ENCODE measurements at places on chromosomes 3 and 15.
A peak's percentile ranks its signal among the peaks of the same experiment; 100 is the strongest.

DNA sequence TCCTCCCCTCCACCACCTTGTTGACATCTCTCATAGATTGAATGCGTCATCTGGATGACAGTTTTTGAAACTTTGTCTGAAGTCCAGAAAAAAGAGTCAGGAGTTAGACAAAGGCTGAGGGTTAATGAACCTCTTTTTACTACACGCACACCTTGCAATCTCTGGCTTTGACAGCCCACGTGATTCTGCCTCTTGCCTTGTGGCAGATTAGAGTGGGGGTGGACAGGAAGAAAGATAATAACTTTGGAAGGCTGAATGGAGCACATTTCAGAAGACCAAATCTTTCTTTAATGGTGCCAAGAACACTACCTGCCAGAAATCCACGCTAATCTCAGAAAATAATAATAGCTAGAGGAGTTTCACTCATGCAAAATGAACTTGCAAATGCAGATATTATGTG, 327.9 kb upstream of the TRIM42 start:
- no peak for DNase-seq

- DNase-seq: no peak
These were observed 2.7 kb downstream of the SST start for GRCh38 chr3:187667526-187667925.

DNA sequence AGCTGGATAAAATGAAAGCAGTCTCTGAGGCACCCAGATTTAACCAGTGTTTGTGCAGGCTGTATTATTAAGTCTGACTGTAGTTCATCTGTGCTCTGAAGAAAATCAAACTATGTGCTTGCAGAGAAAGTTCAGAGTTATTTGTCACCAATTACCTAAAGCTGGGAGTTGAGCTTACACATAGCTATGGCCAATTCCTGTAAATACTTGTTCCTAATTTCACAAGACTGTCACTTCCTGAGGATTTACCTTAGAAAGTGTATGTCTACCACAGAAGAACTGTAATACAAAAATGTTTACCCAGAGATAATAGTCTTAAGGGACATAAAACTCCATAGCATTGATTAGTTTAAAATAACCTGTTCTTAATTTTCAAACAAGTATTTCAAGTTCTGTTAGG, 628.4 kb upstream of the TGFBR2 start:
- DNase-seq: no peak

DNA sequence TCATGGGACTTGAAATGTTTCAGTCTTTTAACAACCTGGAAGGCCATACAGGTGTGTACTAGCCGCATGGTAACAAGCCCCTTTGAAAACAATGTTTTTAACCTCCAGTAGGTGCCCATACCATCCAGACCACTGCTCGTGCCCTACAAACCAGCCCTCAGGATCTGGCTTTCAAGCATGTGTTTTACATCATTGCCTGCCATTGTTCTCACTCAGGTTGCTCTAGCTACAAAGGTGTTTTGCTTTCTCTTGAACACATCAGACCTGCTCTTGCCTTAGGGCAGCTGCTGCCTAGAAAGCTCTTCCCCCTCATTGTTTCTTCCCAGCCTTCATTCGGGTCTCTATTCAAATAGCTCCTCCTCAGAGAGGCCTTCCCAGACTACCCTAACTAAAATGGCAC, 32.3 kb upstream of the MAP3K13 start:
- DNase-seq: no peak

- DNase-seq: no peak
These were observed 336.2 kb upstream of the TPM1 start for GRCh38 chr15:62706317-62706716.

DNA sequence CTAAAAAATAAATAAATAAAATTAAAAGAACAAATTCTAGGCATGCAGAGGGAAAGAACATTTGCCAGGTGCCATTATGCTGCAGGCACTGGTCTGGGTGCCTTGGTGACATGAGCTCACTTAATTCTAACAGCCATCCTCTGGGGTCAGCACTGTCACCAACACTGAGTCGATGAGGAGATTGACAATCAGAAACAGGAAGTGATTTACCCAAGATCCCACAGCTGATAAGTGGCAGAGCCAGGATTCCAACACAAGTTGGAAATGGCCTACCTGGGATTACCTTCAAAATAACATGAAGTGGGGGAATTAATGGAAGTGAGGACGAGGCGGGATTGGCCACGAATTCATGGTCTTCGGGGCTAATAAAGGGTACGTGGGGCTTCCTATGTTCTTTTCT, 3.6 kb downstream of the PLIN1 start:
- DNase-seq: no peak

DNA sequence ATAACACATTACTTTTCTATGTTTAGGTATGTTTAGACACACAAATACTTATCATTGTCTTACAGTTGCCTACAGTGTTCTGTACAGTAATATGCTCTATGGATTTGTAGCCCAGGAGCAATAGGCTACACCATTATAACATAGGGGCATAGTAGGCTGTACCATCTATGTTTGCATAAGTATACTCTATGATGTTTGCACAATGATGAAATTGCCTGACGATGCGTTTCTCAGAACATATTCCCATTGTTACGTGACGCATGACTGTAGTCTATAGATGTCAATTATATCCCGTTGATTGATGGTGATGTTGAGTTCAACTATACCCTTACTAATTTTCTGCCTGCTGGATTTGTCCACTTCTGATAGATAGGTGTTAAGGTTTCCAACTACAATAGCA, 139.4 kb upstream of the PFN2 start:
- DNase-seq: no peak

GRCh38 chr3:179186426-179186825, 38.3 kb downstream of the PIK3CA start:
- no peak for DNase-seq

DNA sequence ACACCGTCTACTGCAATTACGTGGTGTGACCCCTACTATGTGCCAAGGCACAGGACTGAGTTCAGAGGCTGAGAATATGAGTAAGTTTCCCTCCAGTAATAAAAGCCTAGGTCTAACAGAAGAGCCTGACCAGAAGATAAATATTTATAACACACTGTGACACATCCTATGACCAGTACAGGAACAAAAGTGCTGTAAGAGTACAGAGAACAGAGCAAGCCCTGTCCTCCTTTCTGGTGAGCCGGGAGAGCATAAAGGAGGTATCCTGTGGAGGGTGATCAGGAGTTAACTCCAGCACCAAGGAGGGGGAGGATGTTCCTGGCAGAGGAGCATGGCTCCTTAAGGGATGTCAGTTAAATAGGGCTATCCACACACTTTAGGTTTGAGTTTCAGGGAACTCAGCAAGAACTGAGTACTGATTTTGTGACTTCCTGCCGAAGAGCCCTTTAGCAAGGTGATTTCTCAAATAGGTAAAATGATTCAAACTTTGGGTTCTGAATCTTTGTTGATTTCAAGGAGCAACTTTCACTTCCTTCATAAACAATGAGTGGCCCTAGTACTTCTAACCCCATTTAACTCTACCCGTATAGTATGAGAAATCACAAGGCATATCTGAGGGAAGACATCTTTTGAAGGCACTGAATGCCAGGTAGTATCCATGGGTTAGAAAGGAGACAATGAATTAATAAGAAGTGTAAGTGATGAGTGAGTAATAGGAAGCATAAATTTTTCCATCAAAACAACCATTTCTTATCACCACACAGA, 198.0 kb downstream of the THRB start:
- DNase-seq: no peak

DNA sequence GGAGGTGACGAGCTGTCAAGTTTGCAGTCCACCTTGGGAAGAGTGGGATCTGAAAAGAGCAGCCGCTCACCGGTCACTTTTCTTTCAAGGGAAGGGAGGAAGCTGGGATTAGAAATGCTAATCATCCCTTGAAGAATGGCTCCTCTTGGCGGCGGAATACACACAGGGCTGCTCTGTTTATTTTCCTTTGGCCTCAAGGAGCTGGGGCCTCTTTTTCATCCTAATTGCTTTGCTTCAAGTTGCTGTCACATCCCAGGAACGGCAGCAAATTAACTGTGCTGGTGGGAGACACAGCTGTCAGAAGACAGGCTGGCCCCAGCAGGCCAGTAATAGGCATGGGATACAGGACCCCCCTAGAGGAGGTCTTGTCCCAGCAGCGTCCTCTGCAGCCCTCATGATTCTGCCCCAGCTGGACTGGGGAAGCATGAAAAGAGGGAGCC, 6.7 kb downstream of the KBTBD13 start:
- DNase-seq: no peak

DNA sequence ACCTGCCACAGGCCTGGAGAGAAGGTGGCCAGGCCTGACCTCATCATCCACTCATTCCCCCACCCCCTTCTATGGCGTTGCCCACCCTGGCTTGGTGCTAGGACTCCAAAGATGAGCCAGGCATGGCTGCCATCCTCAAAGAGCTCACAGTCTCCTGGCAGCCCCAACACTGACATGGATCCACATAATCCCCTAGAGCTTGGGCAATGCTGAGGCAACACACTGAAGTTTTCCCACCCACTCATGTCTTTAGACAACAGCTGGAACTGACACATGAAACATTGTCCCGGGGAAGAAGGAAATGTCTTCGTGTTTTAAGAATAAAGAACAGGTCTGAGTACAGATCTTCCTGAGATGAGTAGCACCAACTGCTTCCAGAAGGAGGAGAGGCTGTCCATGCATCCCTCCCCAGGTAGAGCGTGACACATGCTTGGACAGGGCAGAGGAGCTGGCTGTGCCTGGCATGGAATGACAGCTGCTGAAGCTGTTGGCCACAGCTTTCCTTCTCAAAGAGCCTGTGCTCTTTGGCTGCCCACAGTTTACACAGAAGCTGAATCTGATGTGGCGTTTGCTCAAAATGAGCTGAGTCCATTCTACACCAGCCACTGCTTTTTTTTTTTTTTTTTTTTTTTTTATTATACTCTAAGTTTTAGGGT, 70.1 kb downstream of the HOMER2 start:
- DNase-seq: no peak

DNA sequence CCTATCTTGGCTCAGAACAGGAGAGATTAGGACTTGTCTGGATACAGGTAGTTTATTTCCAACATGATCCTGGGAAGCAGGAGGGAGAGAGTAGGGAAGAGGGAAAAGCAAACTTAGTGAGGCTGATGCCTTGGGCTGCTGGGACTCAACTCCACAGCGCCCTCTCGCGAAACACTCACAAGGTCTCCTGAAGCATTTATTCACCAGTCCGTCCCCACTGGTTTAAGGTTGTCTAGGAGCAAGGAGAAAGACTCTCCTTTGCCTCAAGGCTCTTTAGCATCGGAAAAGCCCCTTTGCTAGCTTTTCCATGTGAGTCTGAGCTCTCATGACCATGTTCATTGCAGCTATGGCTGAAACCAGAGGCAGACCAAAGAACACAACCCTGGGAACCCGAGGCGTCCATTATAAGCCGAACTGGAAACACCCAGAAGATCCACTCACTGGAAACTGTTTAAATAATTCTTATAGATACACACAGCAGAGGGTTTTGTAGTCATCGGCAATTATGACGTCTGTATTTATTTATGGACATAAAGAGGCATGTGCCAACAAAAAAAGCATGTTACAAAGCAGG, 244.5 kb downstream of the CD47 start:
- DNase-seq: peak; percentile 60

- DNase-seq: no peak
These were observed 11.1 kb downstream of the RAD18 start for GRCh38 chr3:8952130-8952529.

- DNase-seq: peak; percentile 23
These were observed 3.9 kb downstream of the B4GALT4 start for GRCh38 chr3:119236756-119237155.

DNA sequence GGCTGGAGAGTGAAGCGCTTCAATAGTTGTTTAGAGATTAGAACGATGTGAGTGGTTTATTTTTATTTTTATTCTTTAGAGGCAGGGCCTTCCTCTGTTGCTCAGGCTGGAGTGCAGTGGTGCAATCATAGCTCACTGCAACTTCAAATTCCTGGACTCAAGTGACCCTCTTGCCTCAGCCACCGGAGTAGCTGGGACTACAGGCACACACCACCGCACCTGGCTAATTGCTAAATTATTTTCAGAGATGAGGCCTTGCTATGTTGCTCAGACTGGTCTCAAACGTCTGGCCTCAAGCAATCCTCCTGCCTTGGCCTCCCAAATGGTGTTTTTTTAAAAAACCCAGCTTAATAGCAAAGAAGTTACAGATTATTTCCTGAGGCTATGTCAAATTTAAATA, 29.0 kb downstream of the PPARG start:
- DNase-seq: no peak

DNA sequence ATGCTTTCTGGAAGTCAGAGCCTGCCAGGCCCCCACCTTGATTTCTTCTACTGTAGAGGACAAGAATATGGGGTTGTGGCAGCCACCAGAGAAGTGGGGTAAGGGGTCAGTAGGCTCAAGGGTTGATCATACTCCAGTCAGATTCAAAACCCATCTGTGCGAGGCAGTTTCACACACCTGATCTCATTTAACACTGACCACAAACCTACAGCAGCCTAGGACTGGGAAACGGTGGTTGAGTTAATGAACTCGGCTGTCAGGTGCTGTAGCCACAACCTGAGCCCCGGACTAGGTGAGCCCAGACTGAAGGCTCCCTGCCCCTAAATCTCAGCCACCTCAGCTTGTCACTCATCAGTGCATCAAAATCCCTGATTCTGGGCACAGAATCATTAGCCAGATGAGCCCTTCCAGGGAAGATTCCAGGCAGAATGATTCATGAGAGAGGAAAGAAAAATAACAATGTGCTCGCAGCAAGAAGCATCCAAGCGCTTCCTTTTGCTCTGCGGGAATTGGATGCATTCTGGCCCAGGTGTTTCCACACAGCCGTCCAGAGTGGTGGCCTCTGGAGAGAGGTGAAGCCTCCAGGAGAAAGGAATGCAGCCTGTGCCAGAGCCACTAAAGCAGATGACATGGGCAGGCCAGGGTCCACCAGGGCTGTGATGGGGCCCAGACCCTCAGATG, 102.1 kb downstream of the SRGAP3 start:
- no peak for DNase-seq

DNA sequence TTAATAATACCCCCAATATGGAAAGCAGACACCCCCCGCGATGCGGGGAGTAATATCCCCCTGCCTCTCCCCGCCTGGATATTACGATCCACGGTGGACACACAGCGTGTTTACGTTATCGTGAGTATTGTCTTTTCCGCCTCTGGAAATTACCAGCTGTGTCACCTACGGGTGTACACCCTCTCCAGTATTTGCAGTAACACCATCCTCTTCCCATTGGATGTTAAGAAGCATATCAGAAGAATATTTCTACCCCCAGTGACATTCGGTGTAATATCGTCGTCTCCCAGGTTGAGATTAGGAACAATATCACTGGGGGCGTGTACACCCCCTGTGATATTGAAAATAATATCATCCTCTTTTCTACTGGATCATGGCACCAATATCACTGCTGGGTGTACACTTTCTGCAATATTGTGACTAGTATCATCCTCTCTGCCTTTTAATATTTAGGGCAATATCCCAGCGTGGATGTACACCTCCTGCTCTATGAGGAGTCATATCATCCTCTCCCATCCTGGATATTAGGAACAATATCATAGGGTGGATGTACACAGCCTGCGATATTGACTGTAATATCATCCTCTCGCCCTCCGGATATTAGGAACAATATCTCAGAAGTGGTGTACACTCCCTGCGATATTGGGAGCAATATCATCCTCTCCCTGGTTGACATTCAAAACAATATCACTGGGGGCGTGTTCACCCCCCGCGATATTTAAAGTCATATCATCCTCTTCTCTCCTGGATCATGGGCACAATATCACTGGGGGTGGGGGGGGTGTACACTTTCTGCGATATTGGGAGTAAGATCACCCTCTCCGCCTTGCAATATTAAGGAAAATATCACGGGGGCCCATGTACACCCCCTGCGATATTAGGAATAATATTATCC, 20.3 kb upstream of the BMF start:
- DNase-seq: no peak

GRCh38 chr3:73378207-73378606, 246.5 kb downstream of the PDZRN3 start:
- no peak for DNase-seq

GRCh38 chr3:153906366-153906765, 214.8 kb upstream of the ARHGEF26 start:
- DNase-seq: no peak

All from activated CD4-positive, alpha-beta T cell treated with anti-CD3 and anti-CD28 coated beads, Interleukin-2, amount 50 U/mL, for 48 hours (primary cell).